ENCODE measurements at places on chromosomes 7 and 10.
A peak's percentile ranks its signal among the peaks of the same experiment; 100 is the strongest.

DNA sequence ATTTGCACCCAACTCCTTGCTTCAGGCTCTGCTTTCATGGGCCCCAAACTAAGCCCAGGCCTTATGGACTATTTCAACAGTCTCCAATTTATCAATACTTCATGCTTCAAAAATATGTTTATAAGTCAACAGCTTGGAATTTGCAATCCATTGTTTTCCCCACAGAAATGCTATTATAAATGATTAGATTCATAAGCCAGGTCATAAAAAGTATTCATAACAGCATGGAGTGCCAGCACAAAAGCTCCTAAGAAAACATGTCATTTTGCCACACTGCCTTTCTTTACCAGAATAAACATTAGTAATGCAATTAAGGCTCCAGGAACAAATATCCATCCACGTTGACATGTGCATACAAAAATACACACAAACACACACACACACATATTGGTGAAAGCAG lies 30.1 kb downstream of the OSBPL3 start:
- DNase-seq, result no peak

DNA sequence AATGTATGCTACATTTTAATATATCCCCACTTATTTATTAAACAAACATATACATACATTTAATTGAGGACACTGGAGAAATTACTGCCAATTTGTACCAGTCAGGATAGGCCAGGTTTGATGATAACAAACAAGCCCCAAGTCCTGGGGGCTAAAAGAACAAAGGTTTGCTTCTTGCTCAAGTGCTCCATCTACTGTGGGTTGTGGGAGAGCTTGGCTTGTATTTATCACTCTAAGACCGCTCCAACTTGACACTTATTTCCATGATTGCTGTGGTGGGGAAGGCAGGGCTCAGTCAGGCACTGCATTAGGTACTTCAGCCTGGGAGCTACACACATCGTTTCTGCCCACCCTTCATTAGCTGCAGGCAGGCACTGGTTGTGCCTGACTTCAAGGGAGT lies 136.6 kb upstream of the ZNF32 start:
- DNase-seq, result no peak

GRCh38 chr10:89283025-89283935 lies 18.6 kb upstream of the IFIT2 start:
- no peak for DNase-seq

GRCh38 chr7:53398566-53398965 lies 363.1 kb downstream of the POM121L12 start:
- no peak for DNase-seq

DNA sequence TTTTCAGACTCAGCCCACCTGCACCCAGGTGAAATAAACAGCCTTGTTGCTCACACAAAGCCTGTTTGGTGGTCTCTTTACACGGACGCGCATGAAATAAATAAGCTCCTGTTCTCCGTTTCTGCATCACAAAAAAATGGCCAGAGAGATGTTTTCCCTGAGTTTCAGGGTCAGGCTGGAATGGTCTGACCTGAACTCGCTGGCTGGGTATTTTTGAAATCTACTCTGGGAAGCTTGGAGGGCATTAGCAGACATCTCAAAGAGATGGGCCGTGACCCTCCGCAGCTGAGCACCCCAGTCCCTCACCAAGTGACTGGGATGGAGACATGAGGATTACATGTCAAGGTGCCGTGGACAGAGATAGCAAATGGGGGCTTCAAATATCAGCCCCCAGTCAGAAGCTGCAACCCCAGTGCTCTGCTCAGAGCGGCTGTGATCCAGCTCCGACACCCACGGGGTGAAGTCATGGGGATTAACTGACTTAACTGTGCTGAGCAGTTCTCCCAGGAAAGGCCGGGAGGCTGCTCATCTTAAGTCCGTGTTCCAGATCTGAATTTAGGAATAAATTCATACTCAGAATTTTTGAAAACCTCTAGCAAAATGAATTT lies 22.3 kb downstream of the CALML5 start:
- no peak for DNase-seq

DNA sequence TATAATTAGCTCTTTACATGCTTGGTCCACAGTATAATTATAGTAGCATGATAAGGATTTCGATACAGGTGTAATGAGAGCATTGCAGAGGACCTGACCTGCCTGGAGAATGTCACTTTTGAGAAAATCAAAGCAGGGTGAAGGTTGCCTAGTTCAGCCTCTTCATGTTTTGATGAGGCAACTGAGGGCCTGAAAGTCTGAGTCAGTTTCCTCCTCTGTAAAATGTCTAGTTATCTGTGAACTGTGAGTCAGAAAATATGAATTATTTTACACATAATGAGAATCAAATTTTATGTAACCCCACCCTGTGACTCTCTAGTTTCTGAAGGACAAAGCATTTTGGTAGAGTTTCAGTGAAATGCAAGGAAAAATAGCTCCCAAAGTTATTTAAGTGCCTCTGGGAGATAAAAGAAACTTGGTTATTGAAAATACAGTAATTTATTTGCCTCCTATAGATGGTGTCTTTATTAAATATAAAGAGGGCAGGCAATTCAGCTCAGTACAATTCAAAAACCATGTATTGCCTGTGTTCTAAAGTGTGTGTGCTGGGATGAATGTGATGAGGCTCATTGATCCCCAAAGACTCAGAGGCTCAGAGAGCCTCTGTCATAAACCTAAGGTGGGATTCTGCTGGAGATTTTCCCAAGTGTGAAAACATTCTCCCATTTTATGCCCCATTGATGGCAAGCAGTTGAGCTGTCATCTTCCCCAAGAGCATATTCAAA lies 37.3 kb upstream of the SAMD9L start:
- no peak for DNase-seq

- DNase-seq, result no peak
Observed at GRCh38 chr10:130930821-130931220, 380.7 kb downstream of the TCERG1L start.

DNA sequence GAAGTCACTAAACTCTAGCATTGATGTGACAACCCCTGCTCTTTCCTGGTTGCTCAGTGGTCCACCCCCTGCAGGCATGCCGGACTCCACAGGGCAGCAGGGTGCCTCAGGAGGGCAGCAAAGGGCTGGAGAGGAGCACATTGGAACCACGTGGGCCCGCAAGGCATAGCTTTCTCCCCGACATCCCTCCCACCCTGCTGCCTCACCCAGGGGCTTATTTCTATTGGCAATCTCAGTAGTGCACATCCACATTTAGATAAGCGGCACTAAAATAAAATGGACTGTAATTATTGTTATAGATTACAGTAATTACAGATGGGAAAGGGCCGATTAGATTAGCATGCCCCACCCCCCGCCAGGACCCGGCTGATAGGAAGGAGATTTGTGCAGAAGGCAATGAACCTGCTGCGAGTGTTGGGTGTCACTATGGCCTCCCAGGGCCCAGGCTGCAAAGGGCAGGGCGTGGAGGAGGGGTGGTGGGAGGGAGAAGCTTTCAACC lies 580.1 kb downstream of the GRID1 start:
- peak; percentile 37 for DNase-seq

DNA sequence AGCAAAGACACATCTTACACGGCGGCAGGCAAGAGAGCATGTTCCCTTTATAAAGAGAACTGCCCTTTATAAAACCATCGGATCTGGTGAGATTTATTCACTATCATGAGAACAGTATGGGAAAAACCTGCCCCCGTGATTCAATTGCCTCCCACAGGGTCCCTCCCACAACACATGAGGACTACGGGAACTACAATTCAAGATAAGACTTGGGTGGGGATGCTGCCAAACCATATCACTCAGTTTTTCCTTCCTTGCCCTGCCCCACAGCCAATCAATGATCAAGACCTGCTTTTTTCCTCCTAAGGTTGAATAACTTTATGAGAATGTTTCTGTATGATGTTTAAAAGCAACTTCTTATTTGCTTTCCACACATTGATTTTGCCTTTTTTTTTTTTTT lies 3.1 kb upstream of the PTPRE start:
- DNase-seq, result no peak

- DNase-seq, result no peak
Observed at GRCh38 chr10:62627983-62628382, 176.5 kb upstream of the ADO start.

GRCh38 chr10:102241032-102241443 lies 274 bp downstream of the PITX3 start:
- no peak for DNase-seq

DNA sequence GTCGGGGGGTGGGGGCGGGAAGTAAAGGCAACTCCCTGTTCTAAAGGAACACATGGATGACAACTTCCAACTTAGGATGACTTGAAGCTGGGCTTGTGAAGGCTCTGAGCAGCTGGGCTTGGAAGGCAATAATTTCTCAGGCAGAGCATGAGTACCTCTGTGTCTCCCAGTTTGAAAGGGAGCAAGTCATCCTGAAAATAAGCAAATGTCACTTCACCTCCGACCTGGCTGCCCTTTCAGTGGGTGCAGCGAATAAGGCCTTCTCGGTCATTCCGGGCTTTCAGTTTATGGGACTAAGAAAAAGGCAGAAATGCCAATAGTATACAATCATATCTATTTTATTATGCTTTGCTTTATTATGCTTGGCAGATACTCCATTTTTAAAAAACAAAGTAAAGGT lies 15.3 kb upstream of the ADAMTS14 start:
- DNase-seq, result no peak

- no peak for DNase-seq
Observed at GRCh38 chr10:24853661-24854060, 98.7 kb downstream of the PRTFDC1 start.

DNA sequence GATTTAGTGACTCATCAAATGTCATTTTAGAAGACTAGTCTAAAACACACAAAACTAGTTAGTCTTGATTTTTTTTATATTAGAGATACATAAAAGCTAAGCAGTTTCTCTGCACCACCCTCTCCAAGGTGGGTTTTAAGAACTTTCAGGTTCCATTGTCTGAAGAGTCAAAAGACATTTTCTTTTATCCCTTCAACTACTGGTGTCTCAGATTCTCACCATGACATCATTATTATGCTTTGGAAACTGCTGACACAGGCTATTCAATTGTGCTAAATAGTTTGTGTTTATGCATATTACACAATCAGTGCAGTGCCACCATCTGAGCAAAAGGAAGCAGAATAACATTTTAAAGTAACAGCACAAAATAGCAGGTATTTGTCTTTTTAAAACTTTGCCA lies 52.2 kb downstream of the IGF2BP3 start:
- DNase-seq, result no peak

DNA sequence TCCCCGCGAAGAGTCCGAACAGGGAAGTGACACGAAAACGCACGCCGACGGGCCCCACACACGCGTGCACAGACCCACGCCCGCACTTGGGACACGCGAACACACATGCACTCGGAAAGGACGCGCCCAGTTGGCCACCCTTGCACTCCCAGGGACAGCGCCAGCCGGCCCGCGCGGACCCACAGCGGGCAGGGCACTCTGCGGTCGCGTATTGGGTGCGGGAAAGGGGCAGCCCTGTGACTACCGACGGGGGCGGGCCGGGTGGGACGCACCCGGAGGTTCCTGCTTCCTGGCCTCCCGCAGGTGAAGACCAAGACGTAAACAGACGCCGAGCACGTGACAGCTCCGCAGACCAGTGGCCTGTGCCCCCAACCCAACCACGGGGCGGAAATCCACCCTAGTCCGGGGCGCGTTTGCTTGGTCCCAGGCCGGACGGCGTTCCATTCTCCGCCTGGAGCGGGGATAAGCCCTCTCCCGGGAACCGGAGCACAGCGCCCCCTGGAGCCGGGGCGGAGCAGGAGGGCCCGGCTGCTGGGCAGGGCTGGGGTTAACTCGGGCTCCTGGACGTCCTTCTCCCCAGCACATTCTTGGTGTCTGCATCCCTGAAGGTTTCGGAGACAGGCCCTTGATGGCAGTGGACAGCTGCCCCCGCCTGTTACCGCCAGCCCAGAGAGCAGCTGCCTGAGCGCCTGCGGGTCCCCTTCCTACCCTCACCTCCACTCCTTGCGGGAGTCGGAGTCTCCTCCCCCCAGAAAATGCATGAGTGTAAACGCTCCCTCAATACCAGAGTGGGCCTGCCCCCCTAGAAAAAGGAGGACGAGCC lies 2.0 kb upstream of the LZTS2 start:
- DNase-seq, result peak; percentile 83

DNA sequence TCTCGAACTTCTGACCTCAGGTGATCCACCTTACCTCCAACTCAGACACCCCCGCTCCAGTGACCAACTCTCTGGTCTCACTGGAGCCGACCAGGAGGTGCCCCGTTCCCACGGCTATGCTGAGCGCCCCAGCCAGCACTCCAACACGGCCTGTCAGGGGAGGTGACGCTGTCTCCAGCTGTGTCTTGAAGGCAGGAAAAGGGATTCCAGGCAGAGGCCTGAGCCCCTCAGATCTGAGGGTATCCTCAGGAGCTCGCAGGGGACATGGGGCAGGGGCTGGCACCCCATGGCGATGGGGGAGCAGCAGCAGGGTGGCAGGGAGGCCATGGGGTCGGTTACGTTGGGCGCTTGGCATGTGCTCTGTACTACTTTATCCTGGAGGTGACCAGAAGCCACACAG lies 94.3 kb upstream of the RHEB start:
- no peak for DNase-seq

DNA sequence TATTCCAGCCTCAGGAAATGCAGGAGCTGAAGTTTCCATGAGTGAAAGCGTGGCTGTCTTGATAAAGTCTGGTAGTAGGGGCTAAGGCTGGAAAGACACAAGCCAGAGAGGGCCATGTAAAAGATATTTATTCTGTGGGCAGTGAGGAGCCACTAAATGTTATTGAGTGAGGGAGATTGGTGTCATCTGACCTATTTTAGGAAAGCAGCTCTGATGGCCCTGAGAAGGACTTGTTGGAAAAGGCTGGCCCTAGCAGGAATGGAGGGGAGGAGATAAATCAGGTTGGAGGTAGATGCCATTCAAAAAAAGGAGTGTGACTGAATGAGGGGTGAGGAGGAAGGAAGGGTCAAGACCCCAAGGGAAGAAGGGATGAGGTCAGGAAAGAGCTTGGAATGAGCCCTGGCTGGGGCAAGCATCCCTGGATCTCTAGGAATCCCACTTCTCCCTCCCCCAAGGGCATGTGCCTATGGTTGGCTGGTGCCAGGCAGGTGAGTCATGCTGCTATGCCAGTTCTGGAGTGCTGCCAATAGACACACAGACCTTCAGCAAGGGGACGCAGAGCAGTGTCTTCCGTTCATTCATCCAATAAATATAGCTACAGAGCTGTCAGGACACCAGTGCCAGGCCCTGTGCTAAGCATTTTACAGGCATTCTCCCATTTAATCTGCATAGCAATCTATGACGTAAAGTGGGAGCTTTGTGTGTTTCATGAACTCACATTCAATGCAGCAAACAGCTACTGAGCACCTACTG lies 2.0 kb downstream of the ANKRD2 start:
- DNase-seq, result no peak

- DNase-seq, result no peak
Observed at GRCh38 chr7:18693816-18694215, 198.3 kb downstream of the HDAC9 start.

GRCh38 chr7:105990141-105990540 lies 27.1 kb downstream of the CDHR3 start:
- no peak for DNase-seq

GRCh38 chr10:132460071-132460470 lies 63.1 kb downstream of the PWWP2B start:
- no peak for DNase-seq

GRCh38 chr10:63343476-63343875 lies 122.3 kb downstream of the JMJD1C start:
- DNase-seq, result no peak
